Stimulated activated CD8-positive, alpha-beta memory T cell treated with anti-CD3 and anti-CD28 coated beads, Interleukin-15, amount 100 ng/mL, for 1 hour (primary cell): ENCODE measurements at places on chromosomes 7 and 10.

DNA sequence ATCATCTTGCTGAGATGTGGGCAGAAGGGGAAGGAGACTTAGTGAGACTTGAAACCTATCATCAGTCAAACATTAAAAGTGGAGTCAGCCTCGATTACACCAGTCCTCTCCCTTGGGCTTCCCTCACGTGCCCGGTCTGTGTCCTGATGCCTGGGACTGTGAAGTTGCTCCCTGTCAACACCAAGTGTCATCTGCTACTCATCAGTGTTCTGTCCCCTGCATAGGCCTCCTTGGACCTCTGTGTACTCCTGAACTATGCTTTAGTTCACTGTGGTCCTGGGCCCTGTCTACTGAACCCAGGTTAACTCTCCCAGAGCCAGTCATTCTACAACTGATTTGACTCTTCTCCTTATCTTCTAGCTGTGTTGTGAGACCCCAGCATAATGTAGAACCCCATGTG, 506.3 kb downstream of the TYW1 start:
- DNase-seq: no peak

DNA sequence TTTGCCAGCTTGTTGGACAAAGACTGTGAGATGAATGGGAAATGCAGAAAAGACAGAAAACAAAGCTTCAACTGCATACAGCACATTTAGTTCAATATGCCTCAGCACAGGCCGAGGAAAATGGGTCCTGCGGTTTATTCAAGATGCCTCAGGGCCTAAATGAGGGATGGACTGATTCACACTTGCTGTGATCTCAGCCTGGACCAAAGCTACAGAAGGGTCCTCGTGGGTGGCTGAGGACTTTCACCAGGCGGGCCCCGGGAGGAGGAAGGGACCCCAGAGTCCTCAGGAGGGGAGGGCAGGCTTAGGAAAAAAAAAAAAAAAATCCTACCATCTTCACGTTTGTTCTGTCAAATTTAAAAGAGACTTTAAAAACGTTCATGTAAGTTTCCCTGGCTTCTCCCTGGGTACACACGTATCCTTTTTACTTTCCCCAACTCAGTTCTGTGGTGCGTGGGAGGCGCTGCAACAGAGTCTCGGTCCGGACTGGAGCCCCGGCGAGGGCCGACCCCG, 624 bp upstream of the ZNF783 start:
- no peak for DNase-seq

DNA sequence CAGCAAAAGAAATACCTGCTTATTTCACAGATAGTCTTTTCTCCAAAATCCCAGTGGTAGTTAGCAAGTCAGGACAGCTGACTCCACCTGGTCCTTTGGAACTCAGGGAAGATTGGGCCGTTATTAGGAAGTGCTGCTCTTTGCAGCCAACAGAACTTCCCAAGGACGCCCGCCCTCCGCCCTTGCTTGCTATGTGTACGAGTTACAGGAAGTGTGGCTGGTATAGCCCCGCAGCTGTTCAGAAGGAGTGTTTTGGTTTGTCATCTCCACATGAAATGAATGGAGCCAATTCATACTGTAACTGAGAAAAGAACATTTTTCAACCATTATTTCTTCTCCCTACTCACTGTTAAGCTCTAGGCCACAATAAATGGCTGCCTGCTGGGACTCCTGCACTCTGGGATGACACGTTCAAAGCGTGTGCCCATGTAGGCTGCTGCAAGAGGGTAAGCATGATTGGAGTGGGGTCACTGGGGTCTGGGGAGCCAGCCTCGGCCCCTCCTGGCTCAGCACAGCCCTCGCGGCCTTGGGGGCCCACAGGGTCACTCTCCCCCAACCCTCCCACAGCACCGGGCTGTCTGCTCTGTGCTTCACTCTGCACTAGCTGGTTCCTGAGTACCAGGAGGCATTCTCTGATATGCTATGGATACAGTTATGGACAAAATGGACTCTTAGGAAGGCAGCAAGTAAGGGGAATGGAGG, 244.0 kb downstream of the EBF3 start:
- DNase-seq: no peak

DNA sequence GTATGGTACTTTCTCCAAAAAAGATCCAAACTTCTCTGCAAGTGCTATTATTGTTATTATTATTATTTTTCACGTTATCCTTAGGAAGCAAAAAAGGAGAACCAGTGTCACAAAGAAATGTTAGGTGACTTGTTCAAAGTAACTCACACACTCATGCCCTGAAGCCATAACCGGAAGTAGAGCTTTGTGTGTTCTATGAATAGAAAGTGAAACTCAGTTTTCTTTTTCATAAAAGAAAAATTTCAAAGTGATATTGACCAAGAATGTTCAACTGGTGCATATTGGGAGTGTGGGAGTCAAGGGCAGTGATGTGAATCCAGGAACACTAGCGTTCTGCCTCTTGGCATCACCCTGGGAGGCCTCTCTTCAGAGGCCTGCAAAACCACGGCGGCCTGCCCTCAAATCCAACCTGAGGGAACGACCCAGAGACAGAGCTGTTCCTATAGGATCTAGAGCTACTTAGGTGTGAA, 106.1 kb downstream of the PRKCQ start:
- no peak for DNase-seq
